ENCODE measurements at places on chromosomes 2 and 18.

DNA sequence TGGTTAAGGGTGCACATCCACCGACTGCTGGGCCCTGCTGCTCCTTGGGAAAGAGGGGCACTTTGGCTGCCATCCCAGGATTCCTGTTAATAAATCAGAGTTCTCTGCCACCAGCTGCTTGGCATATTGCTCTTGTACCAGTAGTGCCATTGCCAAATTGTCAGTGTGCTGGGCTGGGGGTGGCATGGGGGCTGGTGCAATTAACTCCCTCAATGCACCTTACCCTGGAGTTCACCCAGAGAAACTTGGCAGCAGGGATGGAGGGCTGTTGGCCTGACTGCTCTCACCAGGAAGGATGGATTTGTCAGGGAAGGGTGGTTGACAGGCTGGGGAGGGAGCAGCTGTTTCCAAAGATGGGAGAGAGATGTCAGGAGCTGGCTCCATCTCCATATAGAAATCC lies 94.6 kb upstream of the SKOR2 start:
- DNase-seq = no peak

- DNase-seq = no peak
Observed at GRCh38 chr2:238220892-238221521, 17.5 kb upstream of the ILKAP start.

DNA sequence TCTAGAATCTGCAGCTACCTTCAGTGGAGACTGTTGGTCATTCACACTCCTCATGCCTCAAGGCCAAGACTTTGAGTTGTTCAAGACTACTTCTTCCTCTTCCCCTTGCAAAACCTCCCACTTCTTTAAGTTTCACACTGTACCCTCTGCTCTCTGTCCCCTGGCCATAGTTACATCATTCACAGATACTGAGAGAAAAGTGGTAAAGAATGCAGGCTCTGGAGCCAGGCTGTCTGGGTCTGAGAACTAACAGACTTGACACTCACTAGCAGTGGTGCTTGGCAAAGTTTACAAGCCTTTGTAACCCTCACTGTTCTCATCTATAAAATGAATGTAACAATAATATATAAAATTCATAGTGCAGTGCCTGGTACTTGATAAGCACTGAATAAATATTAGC lies 61.8 kb downstream of the CDH20 start:
- no peak for DNase-seq

GRCh38 chr2:26696351-26696816 lies 3.9 kb downstream of the KCNK3 start:
- DNase-seq = peak; percentile 20

DNA sequence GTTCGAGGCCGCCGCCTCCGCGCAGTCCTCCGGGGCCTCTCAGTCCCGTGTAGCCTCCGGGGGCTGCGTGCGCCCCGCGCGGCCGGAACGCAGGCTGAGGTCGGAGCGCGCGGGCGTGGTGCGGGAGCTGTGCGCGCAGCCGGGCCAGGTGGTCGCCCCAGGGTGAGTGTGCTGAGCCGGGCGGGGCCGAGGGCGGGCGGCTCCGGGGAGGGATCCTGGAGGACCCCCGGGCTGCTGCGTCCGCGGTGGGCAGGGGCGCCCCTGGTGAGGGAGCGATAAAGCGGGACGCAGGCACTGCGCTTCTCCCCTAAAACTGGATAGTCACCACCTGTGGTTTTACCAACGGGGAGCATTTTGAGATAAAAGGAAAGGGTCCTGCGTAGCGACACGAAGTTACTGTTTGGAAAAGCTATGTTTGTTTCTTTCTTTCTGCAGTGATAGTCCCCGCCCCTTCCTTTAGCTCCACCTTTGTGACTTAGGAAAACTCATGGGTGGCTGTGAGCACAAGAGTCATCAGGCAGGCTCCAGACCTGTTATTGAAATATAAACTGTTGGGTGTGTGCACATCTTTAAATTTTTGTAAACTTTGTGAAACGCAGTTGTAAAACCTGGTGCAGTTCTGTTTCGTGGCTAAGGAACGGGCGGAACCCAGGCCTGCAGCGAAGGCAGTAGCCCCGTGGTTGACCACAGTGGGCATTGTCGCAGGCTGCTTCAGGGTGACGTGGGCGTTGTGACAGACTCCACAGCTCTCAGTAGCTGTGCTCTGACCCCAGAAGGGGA lies 687 bp downstream of the CTDP1 start:
- peak; percentile 63 for DNase-seq

GRCh38 chr2:101967826-101968513 lies 23.8 kb upstream of the IL1R2 start:
- DNase-seq = no peak

GRCh38 chr2:171579481-171579880 lies 57.2 kb downstream of the CYBRD1 start:
- no peak for DNase-seq

GRCh38 chr18:10002280-10002679 lies 88.5 kb downstream of the VAPA start:
- DNase-seq = no peak

DNA sequence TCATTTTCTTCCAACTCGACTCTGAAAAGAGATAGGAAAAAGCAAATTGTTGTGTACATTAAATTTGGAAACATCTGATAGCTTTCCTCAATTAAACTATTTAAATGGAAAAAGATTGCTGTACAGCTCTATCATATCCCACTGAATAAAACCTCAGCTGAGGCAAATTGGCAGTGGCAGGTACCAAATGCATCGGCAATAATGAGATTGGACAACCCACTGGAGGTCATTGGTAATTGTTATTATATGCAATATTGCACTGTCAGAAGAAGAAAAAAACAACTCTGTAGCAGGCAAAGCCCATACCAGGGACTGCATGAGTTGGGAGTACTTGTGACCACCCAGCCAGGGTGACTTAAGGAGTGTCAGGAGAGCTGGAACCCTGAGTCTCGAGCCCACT lies 291.6 kb upstream of the SKOR2 start:
- no peak for DNase-seq

All from activated CD4-positive, alpha-beta memory T cell treated with anti-CD3 and anti-CD28 coated beads for 36 hours (primary cell).